ENCODE measurements at places on chromosomes 3 and 15.

DNA sequence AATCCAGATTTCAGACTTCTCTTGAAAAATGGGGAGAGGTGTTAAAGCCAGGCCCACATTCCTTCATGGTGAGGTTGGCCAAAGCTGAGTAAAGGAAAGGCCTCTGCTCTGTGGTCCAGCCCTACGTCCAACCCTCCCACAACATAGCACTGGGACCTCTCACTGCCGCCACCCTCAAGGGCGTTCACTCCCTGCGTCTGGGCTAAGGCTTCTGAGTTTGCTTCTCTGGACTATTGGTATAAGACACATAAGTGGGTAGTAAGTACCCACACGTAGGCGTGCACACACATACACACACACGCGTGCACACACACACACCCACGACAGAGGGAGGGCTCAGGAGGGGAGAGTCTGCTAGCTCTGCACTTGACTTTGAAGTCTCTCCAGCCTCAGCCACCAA, 80.2 kb upstream of the PXYLP1 start:
- peak; percentile 18 for DNase-seq

GRCh38 chr3:148953094-148953493, 38.2 kb upstream of the GYG1 start:
- DNase-seq = no peak

DNA sequence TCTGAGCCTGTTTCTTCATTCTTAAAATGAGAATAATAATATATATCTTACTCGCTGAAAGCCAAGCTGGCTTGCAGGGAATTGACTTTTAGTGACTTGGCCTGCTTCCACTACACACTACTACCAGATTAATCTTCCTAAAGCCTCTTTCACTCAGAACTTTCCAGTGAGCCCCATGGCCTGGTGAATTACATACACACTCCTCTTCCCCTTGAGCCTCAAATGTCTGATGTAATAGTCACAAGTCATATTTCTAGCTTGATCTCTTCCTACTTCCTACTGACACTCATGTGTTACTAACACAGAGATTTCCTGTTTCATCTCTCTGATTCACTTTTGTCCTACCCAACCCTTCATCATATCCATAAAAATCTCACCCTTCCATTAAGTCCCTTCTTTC, 82.7 kb upstream of the SOX2 start:
- DNase-seq = peak; percentile 44

DNA sequence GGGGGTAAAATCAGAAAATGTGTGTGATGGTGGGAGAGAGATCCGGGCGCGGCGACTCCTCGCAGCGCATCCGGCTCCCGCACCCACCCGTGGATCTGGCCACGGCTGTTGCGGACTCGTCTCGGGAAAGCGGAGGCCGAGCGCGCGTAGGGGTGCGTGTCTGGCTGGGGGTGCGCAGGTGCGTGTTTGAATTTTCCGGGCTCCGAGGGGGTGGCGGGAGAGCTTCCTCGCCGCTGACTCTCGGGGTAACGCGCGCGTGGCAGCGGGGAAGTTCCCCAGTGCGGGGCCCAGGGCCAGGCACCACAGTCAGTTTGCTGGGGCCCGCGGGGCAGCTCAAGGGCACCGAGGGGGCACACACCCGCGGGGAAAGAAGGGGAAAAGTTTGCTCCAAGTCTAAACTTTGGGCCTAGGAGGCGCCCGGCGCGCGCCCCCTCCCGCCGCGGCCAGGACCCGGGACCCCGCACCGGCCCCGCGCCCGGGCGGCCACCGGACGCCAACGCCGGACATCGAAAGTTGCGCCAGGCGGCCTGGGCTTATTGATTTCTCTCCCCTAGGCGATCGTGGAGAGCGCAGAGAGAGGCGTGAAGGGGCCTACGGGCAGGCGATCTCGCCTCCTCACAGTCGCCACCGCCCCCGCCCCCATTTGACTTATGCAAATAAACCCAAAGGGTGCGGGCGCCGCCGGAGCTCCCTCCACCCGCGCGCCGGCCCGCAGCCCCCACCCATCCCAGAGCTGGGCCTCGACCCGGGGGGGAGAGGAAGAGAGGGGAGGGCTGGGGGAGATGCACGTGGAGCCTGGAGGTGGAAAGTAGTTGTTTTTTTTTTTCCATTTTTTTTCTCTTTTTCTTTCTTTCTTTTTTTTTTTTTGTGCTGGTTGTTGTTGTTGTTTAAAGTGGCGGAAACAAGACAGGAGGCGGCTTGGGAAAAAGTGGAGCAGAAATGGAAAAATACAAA, 639 bp downstream of the FOXP1 start:
- no peak for DNase-seq

DNA sequence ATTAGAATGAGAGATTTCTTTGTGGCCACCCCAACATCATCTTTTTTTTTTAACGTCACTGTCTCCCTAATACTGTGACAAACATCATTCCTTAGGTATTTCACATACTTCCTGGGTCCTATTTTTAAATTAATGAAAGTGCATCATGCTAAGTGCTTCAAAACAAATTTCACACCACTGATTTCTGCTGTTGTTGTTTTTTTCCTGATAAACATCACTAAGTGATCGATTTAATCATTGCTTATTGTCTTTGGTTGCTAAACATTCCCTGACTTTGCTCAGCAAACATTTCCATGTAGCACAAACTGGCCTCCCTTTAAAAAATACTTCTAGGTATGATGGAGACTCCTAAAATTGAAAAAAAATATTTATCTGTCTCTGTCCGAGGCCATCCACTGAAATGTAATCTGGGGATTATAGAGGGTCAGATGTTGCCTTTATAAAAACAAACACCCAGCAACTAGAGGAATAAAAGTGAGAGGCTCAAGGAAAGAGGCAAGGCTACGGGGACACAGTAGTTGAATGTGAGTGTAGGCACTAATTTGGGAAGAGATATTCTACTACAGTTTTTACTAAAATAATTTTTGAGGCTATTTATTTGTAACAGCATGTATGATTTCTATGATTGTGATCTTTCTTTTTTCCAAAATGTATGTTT, 20.5 kb upstream of the LMOD3 start:
- DNase-seq = no peak

- peak; percentile 70 for DNase-seq
Measured at GRCh38 chr15:90071220-90071807, 31.0 kb downstream of the IDH2 start.

GRCh38 chr3:126516936-126517290, 660 bp downstream of the UROC1 start:
- no peak for DNase-seq

DNA sequence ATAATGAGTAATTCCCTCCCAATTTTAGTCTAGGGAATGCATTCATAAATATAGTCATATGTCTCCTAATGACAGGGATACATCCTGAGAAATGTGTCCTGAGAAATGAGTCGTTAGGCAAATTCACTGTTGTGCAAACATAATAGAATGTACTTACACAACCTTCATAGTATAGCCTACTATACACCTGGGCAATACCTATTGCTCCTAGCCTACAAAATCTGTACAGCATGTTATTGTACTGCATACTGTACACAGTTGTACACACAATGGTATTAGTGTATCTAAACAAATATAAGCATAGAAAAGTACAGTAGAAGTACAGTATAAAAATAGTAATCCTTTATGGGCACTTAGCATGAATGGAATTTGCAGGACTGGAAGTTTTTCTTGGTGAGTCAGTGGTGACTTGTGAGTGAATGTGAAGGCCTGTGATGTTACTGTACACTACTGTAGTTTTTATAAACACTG, 6.6 kb downstream of the DTWD1 start:
- peak; percentile 84 for DNase-seq

DNA sequence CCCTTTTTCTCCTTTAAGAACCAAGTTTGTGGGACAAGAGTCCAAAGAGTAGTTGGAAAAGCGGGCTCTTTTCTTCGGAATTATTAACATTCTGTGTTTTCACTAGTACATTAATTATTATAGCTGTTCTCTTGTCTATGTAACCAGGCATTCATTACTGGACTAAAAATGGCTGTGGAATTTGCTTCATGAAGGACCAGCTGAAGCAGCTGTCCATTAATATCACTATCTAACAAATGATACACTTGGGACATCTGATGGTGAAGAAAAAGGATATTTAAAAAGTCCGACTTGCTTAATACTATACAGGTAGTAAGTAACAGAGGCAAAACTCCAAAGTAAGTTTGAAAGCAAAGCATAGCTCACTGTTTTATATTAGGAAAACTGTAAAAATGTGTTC, 728.9 kb upstream of the DPPA4 start:
- no peak for DNase-seq

DNA sequence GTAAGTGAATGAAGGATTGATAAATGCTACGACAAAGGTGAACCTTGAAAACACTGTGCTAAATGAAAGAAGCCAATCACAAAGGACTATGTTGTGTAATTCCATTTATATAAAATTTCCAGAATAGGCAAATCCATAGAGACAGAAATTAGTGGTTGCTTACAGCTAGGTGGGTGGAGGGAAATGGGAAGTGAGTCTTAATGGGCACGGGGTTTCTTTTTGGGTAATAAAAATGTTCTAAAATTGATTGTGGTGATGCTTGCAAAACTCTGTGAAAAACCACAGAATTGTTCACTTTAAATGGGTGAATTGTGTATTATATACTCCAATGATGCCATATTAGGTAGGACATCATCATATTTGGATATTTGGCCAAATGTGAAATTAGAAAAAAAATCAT, 20.9 kb upstream of the TEX9 start:
- no peak for DNase-seq

- DNase-seq = no peak
Measured at GRCh38 chr3:131453533-131453932, 49.2 kb downstream of the MRPL3 start.

DNA sequence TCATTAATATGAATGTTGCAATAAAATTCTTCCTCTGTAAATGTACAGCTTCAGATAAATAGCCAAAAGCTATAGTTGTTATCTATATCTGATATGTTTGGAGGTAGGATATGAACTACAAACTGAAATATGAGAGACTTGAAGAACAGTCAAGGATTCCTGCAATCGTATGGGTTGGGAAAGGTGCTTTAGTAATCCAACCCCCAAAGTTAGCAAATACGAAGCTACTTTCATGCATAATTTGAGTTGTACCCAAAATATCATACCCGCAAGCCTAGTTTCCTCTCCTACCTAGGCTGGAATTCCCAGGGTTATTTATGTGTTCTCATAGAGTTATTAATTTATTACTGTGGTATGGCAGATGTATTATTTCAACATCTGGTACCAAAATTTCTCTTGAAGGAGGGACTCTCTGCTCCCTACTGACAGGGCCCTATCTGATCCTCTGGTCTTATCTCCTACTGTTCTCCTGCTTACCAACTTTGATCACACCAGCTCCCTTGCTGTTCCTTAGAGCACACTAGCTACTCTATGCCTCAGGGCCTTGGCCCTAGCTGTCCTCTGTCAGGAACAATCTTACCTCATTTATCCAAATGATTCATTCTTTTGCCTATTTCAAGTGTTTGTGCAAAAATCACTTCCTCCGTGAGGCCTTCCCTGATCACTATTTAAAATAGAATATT, 140.4 kb upstream of the CCDC54 start:
- no peak for DNase-seq

- DNase-seq = peak; percentile 13
Measured at GRCh38 chr15:70235347-70235746, 137.6 kb upstream of the TLE3 start.

DNA sequence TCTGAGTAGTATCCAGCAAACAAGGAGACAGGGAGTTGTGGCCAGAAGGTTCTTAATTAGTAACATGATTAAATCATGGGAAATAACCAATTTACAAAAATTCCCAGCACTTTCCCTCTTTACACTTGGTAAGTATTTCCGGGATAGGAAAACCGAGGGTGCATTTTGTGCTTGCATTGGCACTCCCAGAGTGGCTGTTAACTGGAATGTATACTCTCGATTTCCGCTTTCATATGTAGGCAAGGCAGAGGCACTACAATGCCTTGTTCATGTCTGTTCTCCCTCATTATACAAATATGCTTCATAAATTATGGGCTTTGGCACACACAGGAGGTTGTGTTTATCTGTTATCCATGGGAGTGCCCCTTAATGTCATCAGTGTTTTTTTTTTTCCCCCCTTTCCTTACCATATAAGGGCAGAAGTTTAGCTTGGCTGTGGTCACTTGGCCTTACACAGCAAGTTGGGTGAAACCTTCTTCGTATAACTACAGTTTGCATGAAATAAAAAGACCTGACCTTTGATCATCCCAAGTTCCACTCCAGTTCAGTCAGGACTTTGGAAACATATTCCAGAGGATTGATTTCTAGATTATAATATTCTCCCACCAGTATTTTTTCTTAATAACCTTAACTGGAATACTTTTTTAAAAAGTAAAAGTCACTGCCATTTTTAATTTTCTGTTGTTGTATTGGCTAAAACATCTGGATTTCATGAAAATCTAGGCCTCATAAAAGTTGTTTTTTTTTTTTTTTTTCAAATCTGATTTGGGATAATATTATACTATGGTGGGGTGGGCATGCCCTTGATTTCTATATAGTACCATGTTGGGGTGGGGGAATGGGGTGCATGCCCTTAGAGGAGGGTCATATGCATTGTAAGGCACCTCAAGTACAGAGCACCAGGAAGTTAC, 8.9 kb downstream of the TPM1 start:
- DNase-seq = no peak

DNA sequence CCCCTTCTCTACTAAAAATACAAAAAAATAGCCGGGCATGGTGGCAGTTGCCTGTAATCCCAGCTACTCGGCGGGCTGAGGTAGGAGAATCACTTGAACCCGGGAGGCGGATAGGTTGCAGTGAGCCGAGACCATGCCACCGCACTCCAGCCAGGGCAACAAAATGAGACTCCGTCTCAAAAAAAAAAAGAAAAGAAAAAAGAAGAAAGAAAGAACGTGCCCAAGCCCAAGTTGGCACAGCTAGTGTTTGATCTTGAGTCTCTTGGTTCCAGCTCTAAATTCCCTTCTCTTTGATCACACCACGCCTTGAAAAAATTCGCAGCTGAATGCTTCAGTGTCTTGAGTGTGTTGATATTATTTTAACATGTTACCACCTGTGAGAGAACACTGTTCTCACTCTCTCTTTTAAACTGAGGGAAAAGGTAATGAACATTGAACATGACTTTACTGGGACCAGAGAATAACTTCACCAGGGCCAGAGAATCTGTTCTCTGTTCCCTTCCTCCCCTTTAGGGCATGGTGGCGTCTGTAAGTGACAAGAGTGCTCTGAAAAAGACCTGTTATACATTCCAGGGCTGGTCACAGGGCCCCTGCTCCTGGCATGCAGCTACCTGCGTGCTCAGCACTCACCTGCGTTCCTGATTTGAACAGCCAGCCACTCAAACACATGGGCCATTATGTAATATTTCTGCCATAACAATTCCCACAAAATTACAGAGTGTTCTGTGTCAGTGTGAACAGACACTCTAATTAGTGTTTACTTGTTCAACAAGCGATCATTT, 19.0 kb downstream of the SLCO3A1 start:
- DNase-seq = no peak

- DNase-seq = no peak
Measured at GRCh38 chr3:14429237-14429636, 26.8 kb downstream of the SLC6A6 start.

- DNase-seq = no peak
Measured at GRCh38 chr3:4850928-4851265, 128.3 kb upstream of the BHLHE40 start.
